ENCODE measurements at places on chromosomes 7 and 10.

- no peak for DNase-seq
These were observed 649 bp downstream of the ACTR3B start for GRCh38 chr7:152759949-152760853.

DNA sequence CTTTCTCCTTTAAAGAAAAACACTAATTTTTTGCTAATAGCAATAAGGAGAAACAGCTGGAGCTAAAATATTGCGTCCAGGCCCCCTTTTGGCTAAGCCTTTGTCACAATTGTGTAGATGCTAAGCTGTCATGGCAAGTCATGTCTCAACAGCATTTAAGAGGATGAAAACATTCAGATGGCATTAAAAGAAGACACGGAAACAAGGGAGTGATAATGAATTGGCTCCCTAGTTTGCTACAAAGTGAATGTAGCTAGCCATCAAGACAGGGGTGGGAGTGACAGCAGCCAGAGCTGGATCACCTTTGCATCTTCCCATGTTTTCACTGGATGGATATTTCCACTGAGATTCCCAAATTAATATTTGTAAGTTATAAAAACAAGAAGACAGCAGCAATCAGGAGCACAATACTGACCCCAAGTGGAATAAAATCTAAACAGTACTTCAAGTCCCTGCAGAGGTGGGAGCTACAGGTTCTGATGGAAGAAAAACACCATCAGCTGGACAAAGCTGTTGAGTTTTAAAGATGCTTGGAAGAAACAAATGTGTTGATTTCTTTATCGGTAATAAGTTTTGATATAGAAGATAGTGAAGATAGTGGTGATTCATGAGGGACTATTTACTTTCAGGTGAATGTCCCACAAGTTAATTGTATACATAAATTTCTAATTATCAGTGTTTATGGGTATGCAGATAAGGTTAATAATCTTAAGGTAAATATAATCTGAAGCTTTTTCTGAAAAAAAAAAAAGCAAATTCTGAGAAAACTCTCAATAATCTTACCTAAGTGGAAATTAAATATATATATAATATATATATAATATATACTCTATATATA lies 129.4 kb downstream of the SLC16A9 start:
- DNase-seq: no peak

- DNase-seq: no peak
These were observed 111.9 kb upstream of the ADAM12 start for GRCh38 chr10:126500185-126500584.

DNA sequence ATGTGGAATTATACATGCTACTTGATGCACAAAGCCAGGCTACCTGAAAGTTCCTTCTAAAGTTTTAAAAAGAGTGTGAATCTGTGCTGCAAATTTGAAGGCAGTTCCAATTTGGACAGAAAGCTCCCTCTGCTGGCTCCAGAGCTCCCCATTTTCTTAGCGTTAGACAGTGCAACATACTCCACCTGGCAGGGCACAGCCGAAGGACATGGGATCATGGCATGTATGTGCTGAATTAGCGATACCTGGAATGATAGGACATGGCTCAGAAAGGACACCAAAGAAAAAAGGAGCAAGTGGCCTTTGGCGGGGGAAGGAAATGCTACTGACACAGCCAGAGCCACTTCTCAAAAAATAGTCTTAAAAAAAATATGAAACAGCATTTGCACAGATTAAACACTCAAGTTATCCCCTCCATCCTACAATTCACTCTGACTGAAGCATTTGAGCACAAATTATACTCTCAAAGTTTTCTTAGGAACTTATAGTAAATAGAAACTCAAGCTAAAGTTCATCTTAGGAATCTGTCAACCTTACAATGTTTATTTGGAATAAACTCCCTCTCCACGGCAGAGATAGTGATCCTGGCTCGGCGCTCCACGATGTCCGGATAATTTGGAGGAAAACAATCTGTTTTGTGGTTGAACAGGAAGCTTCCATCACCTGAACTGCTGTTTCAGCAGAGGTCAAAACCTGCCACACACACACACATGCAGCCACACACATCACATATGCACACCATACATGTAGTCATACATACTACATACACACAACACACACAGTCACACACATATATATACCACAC lies 80.0 kb downstream of the C7orf25 start:
- no peak for DNase-seq

- no peak for DNase-seq
These were observed 1.7 kb upstream of the RBM20 start for GRCh38 chr10:110642204-110643034.

- no peak for DNase-seq
These were observed 243.9 kb downstream of the SNX13 start for GRCh38 chr7:17696422-17696821.

GRCh38 chr7:123876557-123877256 lies 31.7 kb downstream of the HYAL4 start:
- no peak for DNase-seq

- DNase-seq: no peak
These were observed 24.5 kb downstream of the RPA3 start for GRCh38 chr7:7693881-7694280.

DNA sequence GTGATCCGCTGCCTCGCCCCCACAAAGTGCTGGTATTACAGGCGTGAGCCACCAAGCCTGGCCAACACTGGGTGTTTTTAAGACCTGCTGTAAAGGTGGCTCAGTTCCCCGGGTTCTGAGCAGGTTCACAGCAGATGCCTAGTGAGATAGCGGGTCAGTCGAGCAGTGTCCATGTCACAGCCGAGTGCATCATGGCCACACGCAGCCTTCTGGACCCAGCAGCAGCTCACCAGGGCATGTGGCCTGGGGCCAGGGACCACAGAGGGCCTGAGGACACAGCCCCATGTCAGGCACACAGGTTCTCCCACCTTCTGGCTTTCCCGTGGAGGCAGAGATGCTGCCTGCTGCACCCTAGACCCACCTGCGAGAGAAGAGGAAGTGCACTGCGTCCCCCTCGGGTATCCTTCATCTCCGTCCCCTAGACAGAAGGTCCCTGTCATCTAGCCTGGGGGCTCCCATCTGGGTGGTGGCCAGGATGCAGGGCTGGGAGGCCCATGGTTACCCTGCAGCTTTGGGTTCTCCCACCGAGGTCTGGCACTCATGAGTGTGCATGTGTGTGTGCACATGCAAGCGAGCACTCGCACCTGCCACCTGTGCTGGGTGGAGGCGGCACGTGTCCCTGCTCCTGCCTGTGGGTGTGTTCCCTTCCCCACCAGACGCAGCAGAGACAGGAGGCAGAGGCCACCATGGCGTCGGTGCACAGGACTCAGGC lies 98.6 kb downstream of the NKX6-2 start:
- DNase-seq: no peak

DNA sequence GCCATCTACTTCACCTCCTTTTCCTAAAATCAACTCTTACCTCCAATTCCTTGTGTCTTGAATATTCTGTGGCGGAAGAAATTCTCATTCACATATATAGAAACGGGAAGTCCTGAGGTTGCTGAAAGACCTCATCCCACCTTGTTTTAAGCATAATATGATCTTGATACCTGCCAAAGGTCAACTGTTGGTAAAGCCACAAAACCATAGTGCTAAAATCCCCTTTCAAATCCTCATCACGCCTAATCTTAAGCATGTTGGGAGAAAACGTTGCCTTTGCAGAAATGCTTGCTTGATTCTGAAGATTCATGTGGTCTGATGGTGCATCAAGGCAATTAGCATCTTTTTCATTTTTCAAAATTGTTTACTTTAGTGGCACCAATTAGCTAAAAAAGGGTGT lies 8.5 kb downstream of the ANKRD22 start:
- no peak for DNase-seq

- no peak for DNase-seq
These were observed 36.6 kb upstream of the AGR3 start for GRCh38 chr7:16918288-16918895.

DNA sequence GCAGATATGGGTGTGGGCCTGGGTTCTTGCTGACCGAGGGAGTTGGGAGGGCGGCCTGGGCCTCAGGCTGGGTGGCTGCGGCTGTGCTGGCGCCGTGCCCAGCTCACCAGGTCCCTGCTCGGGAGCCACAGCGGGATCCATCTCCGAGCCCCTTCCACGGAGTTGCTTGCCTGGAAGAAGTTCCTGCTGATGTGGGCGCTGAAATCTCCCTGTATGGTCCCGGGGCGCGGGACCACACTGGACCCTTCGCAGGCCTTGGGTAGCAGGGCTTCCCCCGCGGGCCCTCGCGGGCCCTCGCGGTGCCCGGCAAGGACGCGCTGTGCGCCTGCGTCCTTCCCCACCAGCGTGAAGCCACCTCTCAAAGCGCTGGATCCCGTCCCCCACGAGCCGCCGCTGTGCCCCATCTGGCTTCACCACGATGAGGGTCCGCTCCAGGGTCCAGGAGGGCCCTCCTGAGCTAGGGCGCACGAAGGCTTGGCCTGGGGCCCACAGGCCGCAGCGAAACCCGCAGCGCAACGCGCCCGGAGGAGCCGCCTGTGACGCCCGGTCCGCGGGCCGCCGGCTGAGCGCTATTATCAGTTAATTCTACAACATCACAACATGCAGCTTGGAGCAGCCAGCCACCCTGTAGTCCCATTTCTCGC lies 31.5 kb downstream of the RAB19 start:
- DNase-seq: no peak

GRCh38 chr7:140200061-140200989 lies 23.5 kb upstream of the KDM7A start:
- no peak for DNase-seq
